ENCODE measurements at places on chromosomes 13 and 19.

GRCh38 chr13:55538424-55538823 is 1602.3 kb upstream of the PRR20A start:
- no peak for DNase-seq

- DNase-seq = no peak
Measured at GRCh38 chr13:73287831-73288230, 229.0 kb downstream of the KLF5 start.

DNA sequence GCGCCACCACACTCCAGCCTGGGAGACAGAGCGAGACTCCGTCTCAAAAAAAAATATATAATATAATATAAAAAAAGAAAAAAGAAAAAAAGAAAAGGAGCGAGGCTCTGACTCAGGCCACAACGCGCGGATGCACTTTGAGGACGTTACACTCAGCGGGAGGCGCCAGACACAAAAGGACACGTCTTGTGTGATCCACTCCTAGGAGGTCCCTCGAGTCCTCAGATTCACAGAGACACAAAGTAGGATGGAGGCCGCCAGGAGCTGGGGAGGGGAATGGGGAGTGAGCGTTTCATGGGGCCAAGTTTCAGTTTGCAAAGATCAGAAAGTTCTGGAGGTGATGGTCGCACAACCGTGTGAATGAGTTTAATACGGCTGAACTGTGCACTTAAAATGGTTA is 8.5 kb upstream of the ABHD17A start:
- DNase-seq = no peak

DNA sequence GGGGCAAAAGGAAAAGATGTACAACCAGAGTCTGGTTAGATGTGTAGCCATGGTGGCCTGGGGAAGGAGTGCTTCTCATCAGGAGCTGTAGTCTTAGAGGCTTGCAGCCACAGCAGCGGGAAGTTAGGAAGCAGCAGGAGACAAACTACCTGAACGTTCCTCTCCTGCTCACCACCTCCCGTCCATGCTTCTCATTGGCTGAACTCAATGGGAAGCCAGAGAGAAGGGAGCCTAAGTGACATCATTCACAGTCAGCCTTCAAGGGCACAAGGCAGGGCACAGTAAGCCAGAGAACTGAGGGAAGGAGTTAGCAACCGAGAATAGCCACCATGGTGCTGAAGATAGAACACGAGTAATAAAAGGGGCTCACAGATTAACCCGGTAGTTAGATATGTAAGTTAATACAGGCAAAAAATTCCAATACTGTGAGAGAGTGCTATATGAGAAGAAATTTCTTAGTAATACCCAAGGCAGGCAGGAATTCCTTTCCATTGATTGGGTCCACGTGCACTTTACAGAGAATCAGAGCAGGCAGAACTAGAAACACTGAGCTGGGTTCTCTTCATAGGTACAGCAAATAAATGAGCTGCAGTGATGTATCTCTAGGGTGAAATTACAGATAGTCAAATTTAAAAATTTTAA is 391.5 kb upstream of the DACH1 start:
- no peak for DNase-seq

- DNase-seq = no peak
Measured at GRCh38 chr19:45764945-45765701, 3.9 kb downstream of the SIX5 start.

DNA sequence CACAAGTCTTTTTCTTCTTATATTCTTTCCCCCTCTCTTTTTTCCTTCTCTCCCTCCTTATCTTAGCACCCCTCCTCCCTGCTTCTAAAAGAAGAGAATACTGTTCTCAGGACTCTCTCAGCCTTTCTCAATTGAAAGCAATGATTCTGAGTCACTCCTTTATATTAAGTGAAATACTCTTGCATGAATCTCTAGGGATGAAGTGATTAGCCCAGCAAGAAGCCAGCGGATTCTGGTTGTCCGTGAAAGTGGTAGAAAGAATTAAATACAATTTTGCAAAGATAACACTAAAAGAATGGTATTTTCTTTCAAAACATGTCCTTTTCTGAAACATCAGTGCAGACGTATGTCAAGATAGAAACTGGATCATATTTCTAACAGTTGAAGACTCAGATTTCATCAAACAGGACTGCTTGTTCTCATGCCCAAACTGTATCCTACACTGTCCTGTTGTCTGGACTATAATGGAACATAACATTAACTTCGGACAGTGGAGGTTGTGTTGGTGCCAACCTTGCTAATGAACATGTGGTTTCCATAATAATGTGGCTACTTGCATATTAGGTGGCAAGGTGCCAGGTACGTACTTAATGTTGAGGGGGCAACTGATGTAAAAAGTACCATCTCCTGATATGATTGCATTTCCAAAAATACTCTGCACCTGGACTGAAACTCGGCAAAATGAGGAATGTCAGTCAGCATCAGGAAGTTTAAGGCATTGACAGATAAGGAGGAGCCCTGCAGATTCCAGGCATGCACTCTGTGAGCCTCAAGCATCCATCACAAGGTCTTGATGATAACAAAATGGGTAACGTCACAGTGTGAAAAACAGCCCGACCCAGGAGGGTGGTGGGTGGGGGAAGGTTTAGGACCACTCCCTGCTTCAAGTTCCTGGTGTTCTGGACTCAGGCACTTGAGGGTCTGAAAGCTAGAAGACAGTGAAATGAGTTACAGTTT is 357.2 kb downstream of the DLEU7 start:
- DNase-seq = peak; percentile 17

- DNase-seq = no peak
Measured at GRCh38 chr19:5251096-5252065, 89.2 kb downstream of the PTPRS start.

GRCh38 chr19:38483016-38483630 is 49.6 kb downstream of the RYR1 start:
- DNase-seq = no peak

DNA sequence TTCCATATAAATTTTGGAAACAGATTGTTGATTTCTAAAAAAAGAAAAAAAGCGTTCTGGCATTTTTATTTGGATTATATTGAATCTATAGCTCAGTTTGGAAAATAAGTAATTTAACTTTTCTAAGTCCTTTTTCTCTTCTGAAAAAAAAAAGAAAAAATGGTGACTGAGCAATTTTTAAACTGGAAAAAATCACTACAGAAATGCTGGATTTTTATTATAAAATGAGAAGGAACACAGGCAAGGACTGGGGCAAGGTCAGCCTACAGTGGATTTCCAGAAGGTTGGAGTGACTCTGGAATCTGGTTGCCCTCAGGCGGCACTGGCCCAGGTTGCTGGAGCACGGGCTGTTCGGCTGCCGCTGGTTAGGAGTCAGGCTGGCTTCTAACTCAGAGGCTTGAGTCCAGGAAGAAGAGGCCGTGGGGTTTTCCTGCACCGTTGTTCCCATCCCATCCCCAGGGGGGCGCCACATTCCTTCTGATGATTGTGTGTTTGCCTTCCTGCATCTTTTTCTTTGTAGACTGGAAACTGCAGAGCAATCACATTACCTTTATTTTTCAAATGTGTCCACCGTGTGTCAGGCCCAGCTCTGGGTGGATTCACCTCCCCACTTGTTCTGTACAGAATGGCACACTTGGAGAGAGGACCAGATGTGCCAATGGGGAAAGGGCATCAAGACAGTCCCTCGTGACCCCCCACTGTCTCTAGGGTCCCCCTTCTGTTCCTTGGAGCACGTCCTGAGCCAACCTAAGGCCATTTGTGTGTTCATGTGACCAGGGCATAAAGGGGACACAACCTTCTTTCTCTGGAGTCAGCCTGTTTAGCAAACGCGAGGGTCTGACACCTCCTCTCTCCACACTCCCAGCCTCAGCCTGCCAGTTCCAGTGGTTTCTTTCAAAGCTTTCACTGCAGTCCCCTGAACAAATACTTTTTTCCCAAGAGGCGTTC is 44.5 kb upstream of the GTF3A start:
- peak; percentile 37 for DNase-seq

GRCh38 chr19:47649588-47649987 is 40.7 kb downstream of the BICRA start:
- no peak for DNase-seq

GRCh38 chr19:3224346-3225168 is at the start of gene CELF5:
Gene CELF5, plus strand, starts transcription at chr19:3224661. Its CDS starts 79 bp downstream, at chr19:3224740.
- DNase-seq = peak; percentile 63

DNA sequence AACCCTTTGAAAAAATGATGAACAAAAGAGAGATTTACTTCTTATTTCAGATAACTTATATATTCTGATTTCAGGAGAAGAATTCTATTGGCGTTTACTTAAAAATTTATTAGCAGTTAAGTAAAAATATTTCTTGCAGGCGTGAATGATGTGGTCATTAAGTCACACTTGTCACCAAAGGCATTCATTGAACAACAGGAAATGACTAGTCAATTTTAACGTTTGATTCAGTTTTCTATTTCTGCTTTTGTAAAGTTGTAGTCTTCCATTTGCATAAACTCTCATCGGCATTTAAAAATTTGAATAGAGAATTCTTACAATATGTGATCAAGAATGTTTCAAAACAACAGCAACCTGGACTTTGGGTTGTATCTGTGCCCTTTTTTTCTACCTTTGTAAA is 83.4 kb downstream of the GPR12 start:
- no peak for DNase-seq

GRCh38 chr19:6010107-6010506 is 32.2 kb upstream of the RANBP3 start:
- DNase-seq = no peak
